Mesothelial cell of epicardium (in vitro differentiated cells): ENCODE measurements at places on chromosomes 5 and 9. TPM values are rescaled to one million over a fixed set of nuclear protein-coding genes. Genes with fewer than 3 reads are reported as not detected.

Gene PCDHAC2
- total RNA-seq = 12.1 to 12.7 TPM (median 12.4 TPM) in 3 replicates

GRCh38 chr9:11192993-11193392 lies 580.2 kb upstream of the PTPRD start:
- DNase-seq = no peak
- H3K27me3 ChIP-seq = no peaks in the 10 kb centered on the region
- no peak overlapping the region for H3K27ac ChIP-seq
- H3K4me1 ChIP-seq = no peaks in the 10 kb centered on the region

GRCh38 chr5:116394186-116394867 lies 180.3 kb downstream of the SEMA6A start:
- no peak overlapping the region for H3K27ac ChIP-seq
- no peaks in the 10 kb centered on the region for H3K27me3 ChIP-seq
- DNase-seq = no peak

GRCh38 chr9:105131981-105132380 lies 112.5 kb upstream of the SLC44A1 start:
- H3K36me3 ChIP-seq = no peaks in the 10 kb centered on the region
- H3K4me3 ChIP-seq = no peak overlapping the region
- no peaks in the 10 kb centered on the region for H3K27me3 ChIP-seq
- DNase-seq = no peak

DNA sequence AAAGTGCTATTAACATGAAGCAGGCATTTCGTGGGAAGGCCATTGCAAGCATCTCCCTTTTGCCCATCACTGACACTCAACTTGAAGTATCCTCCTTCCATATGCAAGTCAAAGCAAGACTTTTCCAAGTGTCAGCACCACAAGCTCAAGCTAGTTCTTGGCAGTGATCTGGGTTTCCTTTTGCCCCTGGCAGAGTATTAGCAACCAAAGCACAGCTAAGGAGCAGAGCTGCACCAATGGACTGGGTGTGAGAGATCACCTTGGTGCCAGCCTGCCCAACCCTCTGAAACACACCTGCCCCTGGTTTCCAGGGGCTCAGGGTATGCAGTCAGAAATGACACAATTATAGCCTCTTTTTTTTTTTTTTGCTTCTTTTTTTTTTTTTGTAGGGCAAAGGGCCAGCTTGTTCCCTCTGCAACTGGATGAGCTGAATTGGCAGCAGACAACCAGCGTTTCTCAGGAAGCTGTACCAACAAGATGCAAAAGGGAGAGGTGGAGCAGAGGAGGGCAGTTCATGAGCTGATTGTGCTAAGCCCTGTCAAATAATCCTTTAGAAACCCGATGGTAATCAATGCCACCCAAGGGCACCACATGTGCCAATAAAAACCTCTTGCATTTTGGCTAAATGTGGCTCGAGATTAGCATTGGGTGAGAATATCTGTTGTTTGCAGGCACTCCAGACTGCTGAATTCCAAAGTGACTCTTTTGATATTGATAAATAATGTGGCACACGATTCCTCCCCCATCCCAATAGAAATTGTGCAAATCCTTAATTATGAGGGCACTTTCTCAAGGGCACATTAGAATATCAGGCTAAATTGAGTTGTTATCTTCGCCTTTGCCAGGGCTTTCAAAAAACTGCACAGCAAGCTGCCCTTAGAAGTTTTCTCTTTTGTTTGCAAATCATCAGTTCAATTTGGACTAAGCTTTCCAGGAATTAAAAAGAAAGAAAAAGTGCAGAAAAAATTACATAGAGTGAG lies 192.4 kb downstream of the GAS1 start:
- no peak overlapping the region for H3K4me3 ChIP-seq
- H3K27me3 ChIP-seq = no peaks in the 10 kb centered on the region
- peaks cover 25% of the 10 kb centered on the region for H3K4me1 ChIP-seq
- H3K27ac ChIP-seq = no peak overlapping the region
- no peaks in the 10 kb centered on the region for H3K36me3 ChIP-seq

GRCh38 chr5:107466233-107466769 lies 204.4 kb downstream of the EFNA5 start:
- H3K36me3 ChIP-seq = no peaks in the 10 kb centered on the region
- DNase-seq = no peak
- H3K4me1 ChIP-seq = peaks cover 70% of the 10 kb centered on the region
- no peak overlapping the region for H3K4me3 ChIP-seq

GRCh38 chr5:316210-317085 lies 5.1 kb upstream of the AHRR start:
- H3K27me3 ChIP-seq = peaks cover 32% of the 10 kb centered on the region
- no peak overlapping the region for H3K4me3 ChIP-seq
- peak overlapping the region; percentile 43 for H3K27ac ChIP-seq
- H3K4me1 ChIP-seq = peaks cover 6% of the 10 kb centered on the region
- no peak for DNase-seq

DNA sequence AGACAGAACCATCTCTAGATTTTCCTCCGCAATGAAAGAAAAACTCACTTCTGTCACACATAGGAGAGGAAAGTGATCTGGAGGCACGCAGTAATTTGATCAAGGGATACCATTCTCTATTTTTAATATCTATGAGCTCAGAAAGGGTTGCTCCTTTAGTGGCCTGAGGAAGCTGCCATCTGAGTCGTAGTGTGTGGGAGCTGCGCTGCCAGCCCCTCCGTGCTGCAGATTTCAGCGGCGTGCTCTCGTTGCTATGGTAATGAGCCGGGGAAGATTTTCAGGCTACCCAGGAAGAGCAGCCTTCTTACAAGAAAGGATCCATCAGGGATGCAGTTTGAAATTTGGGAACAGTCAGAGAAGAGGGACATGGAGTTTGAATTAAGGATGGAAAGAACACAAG lies 17.1 kb upstream of the GOLM1 start:
- no peaks in the 10 kb centered on the region for H3K27me3 ChIP-seq
- no peak overlapping the region for H3K27ac ChIP-seq

GRCh38 chr5:103862398-103862797 lies 299.8 kb upstream of the NUDT12 start:
- H3K27ac ChIP-seq = no peak overlapping the region
- no peaks in the 10 kb centered on the region for H3K36me3 ChIP-seq
- no peaks in the 10 kb centered on the region for H3K27me3 ChIP-seq
- no peak overlapping the region for H3K4me3 ChIP-seq
- DNase-seq = no peak

Gene WNT8A
- total RNA-seq = not detected in 3 replicates

DNA sequence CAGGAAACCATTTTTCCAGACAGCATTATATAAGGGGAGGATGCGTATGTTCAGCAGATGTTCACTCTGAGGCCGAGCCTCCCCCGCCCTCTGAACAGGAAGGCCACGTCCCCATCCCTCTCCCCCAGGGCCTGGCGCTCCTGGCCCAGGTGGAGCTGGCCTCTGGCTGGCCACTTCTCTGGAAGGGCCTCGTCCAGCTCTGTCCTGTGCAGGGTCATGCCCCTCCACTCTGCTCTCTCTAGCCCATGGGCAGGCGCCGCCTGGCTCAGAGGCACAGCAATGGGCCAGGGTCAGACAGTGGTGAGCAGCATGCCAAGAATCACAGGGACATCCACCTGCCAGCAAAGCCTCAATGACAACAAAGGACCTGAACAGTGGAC lies 34.2 kb downstream of the ADAMTS2 start:
- H3K27me3 ChIP-seq = no peaks in the 10 kb centered on the region
- peak overlapping the region; percentile 32 for H3K27ac ChIP-seq
- H3K36me3 ChIP-seq = no peaks in the 10 kb centered on the region
- DNase-seq = no peak
- no peak overlapping the region for H3K4me3 ChIP-seq
- H3K4me1 ChIP-seq = peaks cover 8% of the 10 kb centered on the region

DNA sequence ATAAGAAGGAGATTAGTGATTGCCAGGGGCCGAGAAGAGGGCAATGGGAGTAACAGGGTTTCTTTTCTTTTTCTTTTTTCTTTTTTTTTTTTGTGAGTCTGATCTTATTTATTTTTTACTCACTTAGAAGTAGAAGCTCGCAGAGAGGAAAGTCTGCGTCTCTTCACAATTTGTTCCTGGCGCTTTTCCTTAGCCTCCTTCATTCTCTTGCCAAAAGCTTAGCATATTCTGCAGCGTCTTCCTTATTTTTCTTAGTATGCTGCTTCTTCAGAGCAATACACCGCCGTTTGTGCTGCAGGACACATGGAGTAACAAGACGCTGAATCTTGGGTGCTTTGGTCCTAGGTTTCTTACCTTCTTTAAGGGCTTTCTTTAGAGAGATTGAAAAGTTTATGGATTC lies 30.3 kb upstream of the DENND4C start:
- H3K27ac ChIP-seq = peak overlapping the region; percentile 7
- no peak overlapping the region for H3K4me3 ChIP-seq
- H3K36me3 ChIP-seq = peaks cover 2% of the 10 kb centered on the region

Gene IL11RA
- 112 to 114 TPM (median 113 TPM) in 3 replicates for total RNA-seq

Gene FOXD4L4
- total RNA-seq = 0.31 to 0.38 TPM in 2 of 3 replicates, not detected in the other
